ENCODE measurements at places on chromosomes 6 and 20. TPM values are rescaled to one million over a fixed set of nuclear protein-coding genes. Genes with fewer than 3 reads are reported as not detected.

DPPA5 gene
- polyA plus RNA-seq = not detected

BHLHE23 gene
- polyA plus RNA-seq = not detected

PRKN gene
- 0.45 TPM for polyA plus RNA-seq

KCNQ5 gene
- 0.22 TPM for polyA plus RNA-seq

LY6G6D gene
- polyA plus RNA-seq = 0.67 TPM

ENPP4 gene
- polyA plus RNA-seq = 0.67 TPM

HLA-C gene
- polyA plus RNA-seq = 121 TPM

CENPQ gene
- 4.2 TPM for polyA plus RNA-seq

RIMS1 gene
- 1.0 TPM for polyA plus RNA-seq

CHRNA4 gene
- polyA plus RNA-seq = 0.02 TPM

PPP1R14C gene
- 7.8 TPM for polyA plus RNA-seq

EPB41L2 gene
- 7.8 TPM for polyA plus RNA-seq

HDAC2 gene
- polyA plus RNA-seq = 34.0 TPM

EPPIN gene
- not detected for polyA plus RNA-seq

DSE gene
- 4.5 TPM for polyA plus RNA-seq

RNF217 gene
- 3.4 TPM for polyA plus RNA-seq

SLPI gene
- polyA plus RNA-seq = 1,882 TPM

ERVFRD-1 gene
- 0.06 TPM for polyA plus RNA-seq

AVP gene
- polyA plus RNA-seq = not detected

KHDC1L gene
- polyA plus RNA-seq = not detected

EPHA7 gene
- polyA plus RNA-seq = 0.84 TPM

CALHM5 gene
- 0.12 TPM for polyA plus RNA-seq

TXLNB gene
- 0.14 TPM for polyA plus RNA-seq

PTPRA gene
- polyA plus RNA-seq = 21.7 TPM

FAM217A gene
- polyA plus RNA-seq = not detected

PRDM1 gene
- 37.6 TPM for polyA plus RNA-seq

DEFB113 gene
- not detected for polyA plus RNA-seq

L3MBTL1 gene
- 10.3 TPM for polyA plus RNA-seq

TSBP1 gene
- not detected for polyA plus RNA-seq

CGA gene
- not detected for polyA plus RNA-seq

OR12D3 gene
- polyA plus RNA-seq = not detected

ZCCHC3 gene
- 5.7 TPM for polyA plus RNA-seq

TRAPPC3L gene
- polyA plus RNA-seq = 0.01 TPM
